ENCODE measurements at places on chromosomes 11 and 22.

DNA sequence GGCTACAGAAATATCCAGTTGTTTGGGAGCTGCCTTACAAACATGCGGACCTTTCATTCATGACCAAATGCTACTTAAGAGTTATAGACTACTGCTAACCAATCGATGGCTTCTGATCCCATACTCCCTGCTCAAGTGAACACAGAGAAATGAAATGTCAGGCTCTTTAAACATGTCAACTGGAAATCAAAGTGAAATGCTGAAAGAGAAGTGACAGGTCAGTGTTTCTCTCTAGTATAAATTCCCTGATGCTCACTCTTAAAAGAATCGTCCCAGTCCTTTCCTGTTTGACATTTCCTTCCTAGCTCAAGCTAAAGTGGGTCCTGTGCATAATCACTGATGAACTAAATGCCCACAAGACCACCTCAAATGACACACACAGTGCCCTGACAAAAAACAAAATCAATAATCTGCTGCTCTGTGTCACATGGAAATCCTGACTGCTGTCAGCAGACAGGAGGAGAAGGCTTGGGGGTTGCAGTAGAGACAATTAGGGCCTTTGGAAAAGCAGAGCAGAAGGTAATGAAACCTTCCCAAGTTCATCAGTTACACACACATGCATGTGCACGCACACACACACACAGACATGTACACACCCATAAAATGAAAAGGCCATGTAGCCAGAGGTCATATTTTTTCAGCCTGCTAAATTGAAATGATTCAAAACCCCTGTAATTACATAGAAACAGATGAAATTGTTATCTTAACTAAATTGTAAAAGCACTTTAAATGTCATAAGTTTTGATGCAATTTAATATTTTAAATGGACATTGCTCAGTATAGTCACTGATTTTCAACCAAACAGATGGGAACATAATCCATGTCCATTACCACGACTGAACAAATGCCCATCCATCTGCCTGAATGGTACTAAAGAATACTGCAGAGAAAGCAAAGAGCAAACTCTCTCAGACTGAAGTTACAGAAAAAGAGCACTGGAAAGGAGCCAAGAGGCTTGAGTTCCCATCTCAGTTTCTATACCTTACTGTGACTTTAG is 330.7 kb downstream of the TTC28 start:
- DNase-seq = no peak

GRCh38 chr22:19974935-19975706 is 33.5 kb upstream of the TXNRD2 start:
- no peak for DNase-seq

DNA sequence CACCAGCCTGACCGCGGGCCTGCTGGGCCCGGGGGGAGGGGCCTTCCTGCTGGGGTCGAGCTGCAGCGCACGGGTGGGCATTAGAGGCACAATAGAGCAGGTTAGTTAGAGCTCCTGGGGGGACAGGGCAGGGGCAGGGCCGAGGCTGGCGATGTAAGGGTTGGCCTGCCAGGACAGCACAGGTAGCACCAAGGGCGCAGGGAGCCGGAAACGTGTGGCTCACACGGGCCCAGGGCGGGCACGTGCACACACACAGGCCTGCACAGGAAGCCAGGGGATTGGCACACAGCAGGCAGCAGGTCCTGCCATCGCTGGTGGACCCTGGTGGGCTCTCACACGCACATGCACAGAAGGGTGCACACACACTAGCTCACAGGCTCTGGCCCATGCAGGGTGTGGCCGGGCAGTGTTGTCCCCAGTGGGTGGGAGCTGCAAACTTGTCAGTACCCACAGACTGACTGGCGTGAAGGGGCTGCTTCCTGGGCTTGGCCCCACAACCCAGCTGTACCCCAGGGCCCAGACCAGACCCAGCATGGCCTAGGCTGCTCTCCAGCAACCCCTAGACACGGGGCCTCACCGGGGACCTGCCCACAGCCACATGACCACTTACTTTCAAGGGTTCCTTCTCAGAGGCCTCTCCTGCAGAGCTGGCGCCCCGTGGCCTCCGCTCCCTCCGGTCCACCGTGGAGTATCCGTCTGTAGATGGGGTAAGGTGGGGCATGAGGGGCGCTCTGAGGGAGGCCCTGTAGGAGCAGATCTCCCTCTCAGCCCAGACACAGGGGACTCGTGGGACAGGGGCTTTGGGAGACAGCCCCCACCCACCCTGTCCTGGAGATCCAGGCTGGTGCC is 29.9 kb upstream of the TXNRD2 start:
- no peak for DNase-seq

DNA sequence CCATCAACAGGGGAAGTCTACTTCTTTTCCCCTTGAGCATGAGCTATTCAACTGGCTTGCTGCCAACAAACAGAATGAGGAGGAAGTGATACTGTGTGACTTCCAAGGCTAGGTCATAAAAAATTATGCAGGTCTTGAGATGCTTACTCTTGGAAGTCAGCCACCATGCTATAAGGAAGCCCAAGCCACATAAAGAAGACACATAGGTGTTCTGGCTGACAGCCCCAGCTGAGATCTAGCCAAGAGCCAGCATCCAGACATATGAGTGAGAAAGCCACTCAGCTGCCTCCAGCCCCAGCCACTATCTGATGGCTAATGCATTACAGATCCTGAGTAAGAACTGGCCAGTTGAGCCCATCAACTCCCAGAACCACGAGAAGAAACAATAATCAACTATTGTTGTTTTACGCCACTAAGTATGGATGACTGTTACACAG is 31.0 kb upstream of the PPP2R1B start:
- no peak for DNase-seq

DNA sequence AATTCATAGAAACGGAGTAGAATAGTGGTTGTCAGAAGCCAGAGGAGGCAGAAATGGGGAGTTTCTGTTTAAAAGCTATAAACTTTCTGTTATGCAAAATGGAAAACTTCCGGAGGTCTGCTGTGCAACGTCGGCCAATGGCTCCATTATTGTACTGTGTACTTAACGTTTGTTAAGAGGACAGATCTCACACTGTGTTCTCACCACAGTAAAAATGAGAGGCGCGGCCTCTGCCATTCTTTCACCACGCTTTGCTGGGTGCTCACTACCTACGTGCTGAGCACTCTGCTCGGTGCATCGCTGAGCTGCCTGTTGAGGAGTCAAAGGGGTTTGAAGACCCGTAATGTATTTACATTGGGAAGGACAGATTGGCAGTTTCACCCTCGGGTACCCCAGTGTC is 218.8 kb upstream of the B3GAT1 start:
- DNase-seq = no peak

DNA sequence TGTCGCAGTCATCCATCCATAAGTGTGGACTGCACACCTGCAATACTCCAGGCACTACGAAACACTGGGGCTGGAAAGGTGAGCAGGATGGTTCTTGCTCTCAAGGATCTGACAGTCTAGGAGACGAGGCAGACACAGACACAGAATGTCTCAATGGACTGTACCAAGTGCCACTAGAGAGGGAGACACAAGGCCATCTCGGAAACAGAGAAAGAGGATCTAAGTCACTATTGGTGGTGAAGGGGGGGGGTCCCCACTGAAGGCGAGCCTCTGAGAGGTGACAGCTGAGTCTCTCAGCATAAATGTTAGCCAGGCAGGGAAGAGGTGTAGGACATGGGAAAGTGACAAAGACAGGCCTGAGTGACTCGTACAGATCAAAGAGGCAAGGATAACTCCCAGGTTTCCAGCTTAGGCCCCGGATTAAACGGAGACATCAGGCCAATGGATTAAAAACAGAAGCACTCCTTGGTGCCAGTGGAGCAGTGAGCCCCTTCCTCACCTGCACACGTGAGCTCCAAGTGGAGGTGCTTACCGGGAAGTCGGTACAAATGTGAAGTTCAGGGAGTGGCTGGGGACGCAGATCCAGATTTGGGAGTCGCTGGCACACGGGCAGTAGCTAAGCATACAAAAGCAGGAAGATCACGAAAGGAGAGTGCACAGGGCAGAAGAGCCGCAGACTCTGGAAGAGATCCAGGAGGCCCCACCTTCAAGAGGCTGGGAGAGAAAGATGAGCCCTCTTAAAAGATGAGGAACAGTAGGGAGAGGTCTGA is 117.2 kb downstream of the MICAL3 start:
- no peak for DNase-seq

DNA sequence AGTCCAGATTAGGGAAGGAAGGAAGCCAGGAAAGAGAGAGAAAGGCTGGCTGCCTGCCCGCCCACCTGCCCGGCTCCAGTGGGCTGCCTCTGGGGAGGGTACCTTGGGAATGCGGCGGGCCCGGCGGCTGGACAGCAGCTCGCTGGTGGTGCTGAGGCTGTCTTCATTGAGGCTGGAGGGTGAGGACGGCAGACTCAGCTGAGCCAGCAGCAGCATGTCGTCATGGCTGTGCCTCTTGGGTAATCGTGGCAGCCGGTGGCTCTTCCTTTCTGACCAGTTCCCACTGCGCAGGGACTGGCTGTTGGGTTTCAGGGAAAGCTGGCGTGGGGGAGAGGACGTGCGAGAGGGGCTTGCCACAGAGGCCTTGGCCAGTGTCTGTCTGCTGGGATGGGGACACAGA is 32.9 kb downstream of the RPL27A start:
- DNase-seq = peak; percentile 68

DNA sequence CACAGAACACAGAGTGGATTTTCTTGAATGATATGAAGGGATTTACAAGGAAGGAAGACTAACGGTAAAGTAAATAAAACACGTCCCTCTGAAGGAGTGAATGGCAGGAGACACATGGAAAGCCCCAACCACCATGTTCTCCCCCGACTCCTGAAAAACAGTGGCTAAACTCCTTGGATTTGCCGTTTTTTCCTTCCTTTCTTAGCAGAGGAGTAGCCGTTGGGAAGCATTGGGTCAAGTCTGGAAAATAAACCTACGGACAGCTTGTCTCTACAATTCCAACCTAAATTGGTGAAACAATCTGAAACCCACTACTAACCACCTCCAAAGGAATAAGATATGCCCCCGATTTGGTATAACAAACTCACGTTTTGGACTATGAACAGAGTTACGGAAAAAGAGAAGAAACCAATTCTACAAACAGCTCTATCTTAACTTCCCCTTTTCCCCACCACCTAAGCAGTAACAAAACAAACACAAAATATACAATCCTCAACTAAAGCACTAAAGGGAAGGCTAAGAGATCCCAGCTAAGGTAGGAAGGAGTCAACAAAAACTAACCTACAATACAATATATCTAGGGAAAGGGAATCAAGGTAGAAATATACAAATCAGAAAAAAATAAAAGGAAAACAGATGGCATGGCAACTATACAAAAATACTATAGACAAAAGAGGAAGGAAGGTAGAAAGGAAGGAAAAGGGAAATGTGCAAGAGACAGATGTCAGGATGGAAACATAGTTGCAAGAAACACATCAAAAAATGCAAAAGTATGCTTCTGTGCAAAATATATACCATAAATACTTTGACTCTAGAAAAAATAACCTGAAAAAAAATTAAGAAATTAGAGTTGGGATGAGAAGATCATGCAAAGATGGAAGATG is 43.8 kb upstream of the LYVE1 start:
- DNase-seq = no peak

Measured in gastrocnemius medialis (tissue), 4 donors.